HTR-8/SVneo (cell line): ENCODE measurements at places on chromosomes 7 and 10.

- DNase-seq, result no peak
Measured at GRCh38 chr10:73229567-73229966, 17.5 kb downstream of the DNAJC9 start.

DNA sequence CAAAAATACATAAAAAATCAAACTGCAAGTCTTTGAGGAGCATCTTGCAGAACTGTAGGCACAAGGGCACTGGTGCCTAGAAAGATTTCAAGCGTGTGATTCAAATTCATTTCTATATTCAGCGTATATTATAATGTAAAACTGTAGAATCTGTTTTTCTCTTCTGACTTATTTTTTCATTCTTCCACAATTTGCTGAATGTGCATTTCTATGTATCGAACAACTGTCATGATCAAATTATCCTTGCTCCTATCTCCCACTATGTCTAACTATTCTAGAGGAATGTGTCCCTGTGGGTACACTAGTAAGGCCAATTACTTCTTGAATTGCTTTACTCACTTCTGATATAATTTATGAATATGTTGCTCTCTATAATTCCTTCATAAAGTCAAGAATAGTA lies 283.0 kb upstream of the MAGI2 start:
- no peak for DNase-seq

- DNase-seq, result no peak
Measured at GRCh38 chr10:49429458-49429857, 33.6 kb upstream of the DRGX start.

DNA sequence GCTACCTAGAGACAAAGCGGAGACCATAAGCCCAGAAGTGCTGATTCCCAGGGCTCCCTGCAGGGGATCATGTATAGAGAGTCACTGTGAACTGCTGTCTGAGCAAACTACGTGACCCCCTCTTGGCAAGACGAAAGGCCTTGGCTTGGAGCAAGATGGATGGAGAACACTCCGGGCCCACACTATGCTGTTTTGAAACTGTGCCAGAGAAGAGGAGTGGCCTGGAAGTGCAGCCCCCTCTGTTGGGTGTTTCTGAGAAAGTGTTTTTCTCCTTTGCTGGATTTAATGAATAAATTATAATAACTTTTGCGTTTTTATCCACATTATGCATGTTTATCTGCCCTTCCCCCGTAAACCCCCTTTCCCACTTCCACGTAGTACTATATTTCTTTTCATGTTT lies 639.3 kb upstream of the GALNT17 start:
- no peak for DNase-seq

- DNase-seq, result no peak
Measured at GRCh38 chr10:78434886-78435285, 401.2 kb downstream of the RPS24 start.

DNA sequence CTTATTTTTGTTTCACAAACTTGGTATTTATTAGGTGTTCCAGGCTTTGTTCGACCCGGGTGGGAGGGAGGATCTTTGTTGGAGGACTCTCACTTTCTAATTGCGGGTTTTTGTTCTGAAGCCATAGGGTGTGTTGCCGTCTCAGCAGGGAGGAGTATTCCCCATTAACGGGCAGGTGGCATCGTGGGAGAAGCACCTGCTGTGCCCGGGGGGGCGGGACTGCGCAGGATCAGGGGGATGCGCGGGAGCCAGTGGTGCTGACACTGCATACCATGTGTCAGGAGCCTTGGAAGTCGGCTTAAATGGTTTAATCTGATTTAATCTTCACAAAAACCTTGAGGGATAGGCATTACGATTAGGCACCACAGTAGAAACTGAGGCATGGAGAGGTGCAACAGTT lies 113.0 kb downstream of the MGMT start:
- DNase-seq, result no peak

- DNase-seq, result no peak
Measured at GRCh38 chr7:95198863-95199262, 125.5 kb downstream of the PON1 start.

- no peak for DNase-seq
Measured at GRCh38 chr7:141640239-141640840, 61.6 kb downstream of the DENND11 start.

DNA sequence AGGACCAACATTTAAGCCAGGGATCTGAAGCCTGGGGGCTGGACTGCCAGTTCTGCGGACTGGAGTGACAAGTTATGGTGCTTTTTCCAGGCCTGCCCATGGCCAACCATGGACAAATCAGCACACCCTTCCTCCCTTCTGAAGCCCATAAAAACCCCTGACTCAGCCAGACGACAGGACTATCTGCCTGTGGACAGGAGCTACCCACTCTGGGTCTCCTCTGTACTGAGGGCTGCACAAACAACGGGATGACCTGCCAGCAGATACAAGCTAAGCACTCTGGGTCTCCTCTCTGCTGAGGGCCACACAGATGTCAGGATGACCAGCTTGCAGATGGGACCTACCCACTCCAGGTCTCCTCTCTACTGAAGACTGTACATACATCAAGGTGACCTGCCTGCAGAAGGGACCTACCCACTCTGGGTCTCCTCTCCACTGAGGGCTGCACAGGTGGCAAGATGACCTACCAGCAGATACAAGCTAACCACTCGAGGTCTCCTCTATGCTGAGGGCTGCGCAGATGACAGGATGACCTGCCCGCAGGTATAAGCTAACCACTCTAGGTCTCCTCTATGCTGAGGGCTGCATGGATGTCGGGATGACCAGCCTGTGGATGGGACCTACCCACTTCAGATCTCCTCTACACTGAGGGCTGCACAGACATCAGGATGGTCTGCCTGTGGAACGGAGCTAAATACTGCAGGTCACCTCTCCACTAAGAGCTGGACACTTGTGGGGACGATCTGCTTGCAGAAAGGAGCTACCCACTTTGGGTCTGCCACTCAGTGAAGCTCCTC lies 110.1 kb upstream of the GPR22 start:
- DNase-seq, result no peak

DNA sequence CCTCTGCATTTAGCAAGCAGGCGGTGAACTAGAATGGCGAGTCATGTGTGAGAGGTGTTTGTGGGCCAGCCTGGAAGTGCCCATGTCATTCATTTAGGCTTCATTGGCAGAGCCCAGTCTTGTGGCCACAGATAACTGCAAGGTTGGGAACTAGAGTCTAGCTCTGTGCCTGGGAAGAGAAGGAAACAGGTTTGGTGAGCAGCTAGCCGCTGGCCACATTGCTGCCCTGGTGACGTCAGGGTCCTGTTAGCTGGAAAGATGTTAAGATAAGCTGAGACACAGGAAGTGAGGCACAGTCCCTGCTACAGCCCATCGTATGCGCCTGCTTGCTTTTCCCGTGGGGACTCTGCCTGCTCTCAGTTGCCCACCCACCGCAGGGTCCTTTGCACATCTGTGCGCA lies 185.5 kb downstream of the CAMK1D start:
- no peak for DNase-seq

DNA sequence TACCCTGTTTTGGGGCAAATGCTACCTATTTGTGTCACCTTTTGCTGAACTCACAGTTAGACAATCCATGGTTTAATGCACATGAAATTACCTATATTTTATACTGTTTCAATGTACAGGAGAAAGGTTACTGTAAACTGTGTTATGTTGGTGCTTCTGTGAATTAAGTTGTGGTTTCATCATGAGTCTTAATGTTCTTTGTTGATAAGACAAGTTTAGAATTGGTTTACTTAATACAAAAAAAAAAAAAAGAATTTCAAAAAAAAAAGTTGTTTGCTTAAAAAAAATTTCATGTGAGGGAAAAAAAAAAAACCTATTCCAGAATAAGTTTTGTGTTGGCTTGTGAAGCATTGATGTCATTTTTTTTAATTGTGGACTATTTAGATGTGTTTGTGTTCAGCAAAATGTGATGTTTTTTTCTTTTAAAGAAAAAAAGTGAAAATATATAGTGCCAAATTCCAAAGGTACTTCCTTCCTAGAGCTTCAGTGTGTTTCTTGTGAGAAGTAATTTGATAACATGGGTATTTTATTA lies 280.3 kb downstream of the USP6NL start:
- no peak for DNase-seq

- DNase-seq, result no peak
Measured at GRCh38 chr7:157020514-157021070, 10.1 kb upstream of the MNX1 start.
